ENCODE measurements at places on chromosomes 1 and 21. TPM values are rescaled to one million over a fixed set of nuclear protein-coding genes. Genes with fewer than 3 reads are reported as not detected.

GRCh38 chr21:46159841-46160656 is 4.7 kb upstream of the FTCD start:
- peak; percentile 67 for DNase-seq

GRCh38 chr1:58768191-58768731 is 15.6 kb downstream of the JUN start:
- DNase-seq = no peak

DNA sequence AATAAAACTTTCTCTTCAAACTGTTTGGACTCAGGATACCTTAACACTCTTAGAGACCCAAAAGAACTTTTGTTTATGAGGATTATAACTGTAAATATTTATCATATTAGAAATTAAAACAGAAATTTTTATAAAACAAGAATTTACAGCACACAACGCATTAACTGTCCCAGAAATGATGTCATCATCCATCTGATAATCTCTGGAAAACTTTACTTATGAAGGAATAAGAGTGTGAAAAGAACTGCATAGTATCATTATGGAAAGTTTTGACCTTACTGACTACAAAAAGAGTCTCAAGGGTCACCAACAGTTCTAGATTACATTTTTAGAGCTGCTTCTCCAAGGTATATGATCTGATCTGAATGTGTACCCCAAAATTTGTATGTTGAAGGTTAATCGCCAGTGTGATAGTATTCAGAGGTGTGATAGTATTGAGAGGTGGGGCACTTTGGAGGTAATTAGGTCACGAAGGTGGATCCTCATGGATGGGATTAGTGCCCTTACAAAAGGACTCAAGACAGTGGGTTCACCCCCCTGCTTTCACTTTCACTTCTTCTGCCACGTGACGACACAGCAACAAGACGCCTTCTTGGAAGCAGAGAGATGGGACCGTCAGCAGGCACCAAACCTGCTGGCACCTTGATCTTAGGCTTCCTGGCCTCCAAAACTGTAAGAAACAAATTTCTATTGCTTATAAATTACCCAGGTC is 95.7 kb upstream of the NR5A2 start:
- DNase-seq = no peak

GRCh38 chr21:17359781-17360180 is 153.1 kb upstream of the CXADR start:
- peak; percentile 22 for DNase-seq

- DNase-seq = no peak
Observed at GRCh38 chr1:23247276-23247675, 30.0 kb upstream of the HTR1D start.

DNA sequence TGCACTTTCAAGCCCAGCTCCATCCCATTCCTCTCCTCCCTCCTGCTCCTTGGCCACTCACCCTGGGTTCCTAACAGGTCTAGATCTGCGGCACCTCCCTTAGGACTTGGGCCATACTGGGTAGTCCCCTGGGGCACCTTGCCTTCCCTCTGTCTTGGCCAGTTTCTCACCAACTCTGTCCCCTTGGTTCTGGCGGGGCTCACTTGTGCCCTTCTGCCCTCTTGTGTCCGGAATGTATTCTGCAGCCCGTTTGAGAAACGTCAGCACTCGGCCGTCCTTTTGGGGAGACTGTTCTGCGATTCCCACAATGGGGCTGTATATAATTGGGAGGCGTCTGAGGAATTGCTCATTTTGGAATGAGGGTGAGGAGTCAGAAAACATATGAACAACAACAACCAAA is 162.4 kb downstream of the ZSCAN20 start:
- no peak for DNase-seq

- DNase-seq = peak; percentile 88
Observed at GRCh38 chr1:22414244-22414751, 37.4 kb upstream of the ZBTB40 start.

DNA sequence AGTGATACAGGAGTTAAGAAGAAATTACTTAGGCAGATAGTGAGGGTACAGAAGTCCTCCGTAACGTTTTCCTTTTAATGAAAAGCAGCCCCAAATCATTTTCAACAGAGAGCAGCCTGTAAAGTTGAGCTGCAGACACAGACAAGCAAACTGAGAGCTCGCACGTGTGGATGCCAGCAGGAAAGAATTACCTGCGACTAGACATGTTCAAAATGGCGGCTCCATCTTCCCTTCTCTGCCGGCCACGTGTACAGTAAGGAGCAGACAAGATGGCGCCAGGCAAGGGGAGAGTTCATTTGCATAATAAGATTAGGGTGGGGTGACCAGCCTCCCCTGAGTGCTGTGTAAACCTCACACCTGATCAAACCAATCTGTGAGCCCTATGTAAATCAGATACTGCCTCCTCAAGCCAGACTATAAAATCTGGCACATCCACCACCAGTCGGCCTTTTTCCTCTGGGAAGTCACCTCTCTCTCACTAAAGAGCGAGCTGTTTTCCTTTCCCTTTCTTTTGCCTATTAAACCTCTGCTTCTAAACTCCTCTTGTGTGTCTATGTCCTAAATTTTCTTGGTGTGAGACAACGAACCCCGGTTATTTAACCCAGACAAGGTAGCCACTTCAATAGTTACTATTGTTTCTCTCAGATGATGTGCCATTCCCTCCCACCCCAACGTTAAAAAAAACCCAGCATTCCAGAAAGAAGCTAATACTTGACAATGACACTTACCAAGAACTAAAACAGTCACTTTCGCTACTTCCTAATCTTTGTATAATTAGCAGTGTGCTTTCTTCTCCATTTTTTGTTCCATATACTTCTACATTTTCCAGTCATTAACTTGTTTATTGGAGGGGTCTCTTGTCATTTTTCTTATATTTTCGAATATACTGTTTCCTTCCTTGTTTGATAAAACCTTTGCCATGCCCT is 27.4 kb downstream of the DUSP10 start:
- DNase-seq = no peak

DNA sequence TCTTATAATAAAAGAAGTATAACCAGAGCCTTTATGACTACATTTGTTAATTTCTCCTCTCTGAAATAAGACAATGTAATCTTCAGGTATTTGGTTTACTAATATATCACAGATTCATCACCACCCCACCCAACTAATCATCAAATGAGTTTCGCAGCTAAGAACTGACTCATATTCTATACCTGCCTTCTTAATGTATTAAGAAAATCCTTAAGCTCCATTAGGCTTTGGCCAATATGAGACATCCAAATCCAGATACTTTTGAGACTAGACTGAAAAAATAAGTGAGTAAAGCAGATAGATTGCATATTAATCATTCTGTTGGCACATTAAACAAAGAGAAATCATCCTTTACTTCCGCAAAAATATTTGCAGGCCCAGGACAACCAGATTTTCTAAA is 18.7 kb upstream of the FMO2 start:
- no peak for DNase-seq

GRCh38 chr1:111955755-111956154 is 33.7 kb downstream of the KCND3 start:
- DNase-seq = no peak

- no peak for DNase-seq
Observed at GRCh38 chr1:245160288-245160687, 5.5 kb downstream of the KIF26B start.

- no peak for DNase-seq
Observed at GRCh38 chr1:66282343-66282852, 251.6 kb upstream of the SGIP1 start.

DNA sequence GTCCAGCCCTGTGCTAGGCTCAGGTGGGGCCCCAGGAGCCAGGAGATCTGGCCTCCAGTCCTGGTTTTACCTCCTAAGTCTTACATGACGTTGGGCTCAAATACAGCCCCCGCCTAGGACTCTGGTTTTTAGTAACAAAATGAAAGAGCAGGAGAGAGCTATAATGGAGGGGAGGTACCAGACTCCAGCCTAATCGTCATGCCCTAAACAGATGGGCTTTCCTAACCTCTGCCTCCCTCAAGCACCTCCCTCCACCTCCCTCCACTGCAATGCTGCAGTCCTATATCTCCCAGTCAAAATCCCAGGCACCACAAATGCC is 28.6 kb downstream of the TTC39A start:
- no peak for DNase-seq

- no peak for DNase-seq
Observed at GRCh38 chr1:224513383-224513782, 78.8 kb upstream of the WDR26 start.

DNA sequence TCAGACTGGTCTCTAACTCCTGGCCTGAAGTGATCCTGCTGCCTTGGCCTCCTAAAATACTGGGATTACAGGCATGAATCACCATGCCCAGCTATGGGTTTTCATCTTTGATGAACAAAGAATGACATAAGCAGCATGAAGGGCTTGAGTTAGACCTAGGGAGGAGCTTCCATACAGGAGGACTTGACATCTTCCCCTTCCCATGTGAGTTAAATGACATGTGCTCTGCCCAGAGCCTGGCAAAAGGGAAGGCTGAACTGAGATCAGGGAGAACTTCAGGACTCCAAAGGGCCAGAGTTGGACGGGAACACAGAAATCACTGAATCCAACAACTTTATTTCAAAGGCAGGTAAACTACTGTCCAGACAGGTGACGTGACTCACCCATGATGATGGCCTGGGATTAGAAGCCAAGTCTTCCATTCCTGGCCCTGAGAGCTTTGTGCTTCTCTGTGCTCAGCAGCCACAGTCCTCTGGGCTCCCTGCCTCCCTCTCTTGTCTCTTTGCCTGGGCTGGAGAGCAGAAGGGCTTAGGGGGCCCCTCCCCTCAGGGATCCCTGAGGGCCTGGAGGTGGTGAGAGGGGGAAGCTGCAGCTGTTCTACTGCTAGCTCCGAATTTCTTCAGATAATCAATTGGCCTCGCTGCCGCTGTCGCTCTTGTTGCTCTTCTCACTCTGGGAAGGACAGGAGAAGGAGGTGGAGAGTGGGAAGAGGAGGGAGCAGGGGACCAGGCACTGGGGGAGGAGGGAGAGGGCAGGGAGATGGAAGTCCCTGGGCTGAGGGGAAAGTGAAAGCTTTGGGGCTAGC is 7.6 kb downstream of the NHLH1 start:
- no peak for DNase-seq

DNA sequence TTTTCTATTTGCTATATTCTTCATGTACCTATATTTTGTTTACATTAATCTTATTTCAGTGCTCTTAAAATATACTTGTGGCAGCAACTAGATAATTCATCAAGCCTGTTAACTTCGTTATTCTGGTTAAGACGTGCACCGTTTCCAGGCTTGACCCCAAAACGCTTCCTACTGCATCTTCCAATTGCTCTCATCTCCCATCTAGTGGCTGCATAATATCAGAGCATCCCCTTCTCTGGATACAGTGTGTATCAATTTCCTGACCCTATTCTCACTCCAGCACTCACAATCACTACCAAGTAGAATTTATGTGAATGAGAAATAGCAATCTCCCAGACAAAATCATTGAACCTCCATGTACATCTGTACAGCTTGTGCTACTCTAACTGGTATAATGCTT is 1280.3 kb upstream of the B3GALT2 start:
- DNase-seq = no peak

GRCh38 chr1:154557939-154558719 is at the start of gene UBE2Q1:
TSS of gene UBE2Q1 (minus strand) at chr1:154558662. CDS start at chr1:154558553, 109 bp downstream.
- DNase-seq = no peak

The TAS1R1 gene
- not detected for total RNA-seq

The CRYAA gene
- not detected for total RNA-seq

The FAAH gene
- 39.3 TPM for total RNA-seq

The SPRR5 gene
- total RNA-seq = not detected

The KLF18 gene
- not detected for total RNA-seq

The C1QB gene
- total RNA-seq = 296 TPM

The ERVH48-1 gene
- total RNA-seq = not detected

The HNRNPCL2 gene
- not detected for total RNA-seq

The ANKRD35 gene
- 1.2 TPM for total RNA-seq

The TEX38 gene
- total RNA-seq = 0.35 TPM

The TMOD4 gene
- total RNA-seq = 0.66 TPM

The JAM2 gene
- total RNA-seq = 12.0 TPM

The FASLG gene
- total RNA-seq = 0.50 TPM

The OR2T29 gene
- total RNA-seq = not detected

All from kidney (tissue), 22 donors.